ENCODE measurements at places on chromosomes 4 and X. TPM values are rescaled to one million over a fixed set of nuclear protein-coding genes. Genes with fewer than 3 reads are reported as not detected.

DNA sequence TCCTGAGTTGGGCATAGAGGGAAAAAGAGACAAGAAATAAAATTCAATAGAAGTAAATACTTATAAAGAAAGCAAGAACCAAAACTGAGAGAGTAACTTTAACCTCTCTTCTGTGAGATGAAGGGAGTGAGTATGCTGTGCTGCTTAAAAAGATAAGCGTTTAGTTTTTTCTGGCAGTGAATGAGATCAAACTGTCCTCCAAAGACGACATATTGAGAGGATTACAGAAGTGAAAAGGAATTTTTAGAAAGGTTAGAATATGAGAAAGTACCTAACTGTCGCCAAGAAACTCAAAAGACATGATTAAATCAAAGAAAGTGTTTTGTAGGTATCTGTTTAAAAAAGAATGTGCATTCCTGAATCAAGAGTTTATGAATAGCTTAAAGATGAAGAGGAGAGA, 16.0 kb downstream of the GAB1 start:
- no peak for DNase-seq

- DNase-seq: no peak
Observed at GRCh38 chr4:121182296-121182695, 18.2 kb upstream of the TNIP3 start.

- DNase-seq: no peak
Observed at GRCh38 chr4:48031802-48032525, 15.4 kb downstream of the NIPAL1 start.

- peak; percentile 67 for DNase-seq
Observed at GRCh38 chr4:81069706-81070331, 39.3 kb downstream of the BMP3 start.

DNA sequence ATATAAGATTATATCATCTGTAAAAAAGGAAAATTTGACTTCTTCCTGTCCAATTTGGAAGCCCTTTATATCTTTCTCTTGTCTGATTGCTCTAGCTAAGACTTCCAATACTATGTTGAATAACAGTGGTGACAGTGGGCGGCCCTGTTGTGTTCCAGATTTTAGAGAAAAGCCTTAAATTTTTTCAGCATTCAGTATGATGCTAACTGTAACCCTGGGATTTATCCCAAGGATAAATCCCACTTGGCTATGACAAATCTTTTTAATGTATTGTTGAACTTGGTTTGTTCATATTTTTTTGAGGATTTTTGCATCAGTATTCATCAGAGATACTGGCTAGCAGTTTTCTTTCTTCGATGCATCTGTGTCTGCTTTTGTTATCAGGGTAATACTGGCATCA, 217.2 kb upstream of the ARSJ start:
- no peak for DNase-seq

DNA sequence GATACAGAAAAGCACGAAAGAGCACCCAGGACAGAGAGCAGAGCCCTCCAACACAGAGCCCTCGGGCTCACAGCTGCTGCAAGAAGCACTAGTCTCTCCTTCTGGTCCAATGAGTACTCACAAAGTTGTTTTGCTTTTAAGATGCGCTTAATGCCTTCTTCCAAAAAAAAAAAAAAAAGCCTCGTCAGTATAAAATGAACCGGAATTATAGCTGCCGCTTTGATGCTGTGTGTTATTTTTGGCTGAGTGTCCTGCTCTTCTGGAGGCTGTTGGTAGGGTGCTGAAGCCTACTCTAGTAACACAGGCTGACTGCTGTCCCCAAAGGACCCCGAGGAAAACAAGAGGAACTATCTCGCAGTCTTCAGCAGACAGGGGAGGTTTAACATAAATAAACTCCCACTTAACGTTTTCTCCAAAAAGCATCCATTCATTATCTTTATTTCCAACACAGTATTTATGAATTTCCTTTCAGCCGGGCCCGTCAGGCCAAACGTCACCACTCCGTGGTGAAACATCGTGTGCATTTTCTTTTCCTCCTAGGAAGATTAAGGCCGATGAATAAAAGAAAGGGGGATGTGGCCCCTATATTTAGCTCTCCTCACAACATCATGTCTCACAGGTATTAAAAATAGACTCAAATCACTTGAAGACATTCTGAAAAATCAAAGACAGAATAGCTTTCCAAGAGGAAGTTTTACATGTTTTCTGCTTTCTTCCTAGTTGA, 213.7 kb upstream of the PPARGC1A start:
- DNase-seq: no peak

GRCh38 chr4:27305246-27305645, 444.6 kb downstream of the STIM2 start:
- DNase-seq: no peak

DNA sequence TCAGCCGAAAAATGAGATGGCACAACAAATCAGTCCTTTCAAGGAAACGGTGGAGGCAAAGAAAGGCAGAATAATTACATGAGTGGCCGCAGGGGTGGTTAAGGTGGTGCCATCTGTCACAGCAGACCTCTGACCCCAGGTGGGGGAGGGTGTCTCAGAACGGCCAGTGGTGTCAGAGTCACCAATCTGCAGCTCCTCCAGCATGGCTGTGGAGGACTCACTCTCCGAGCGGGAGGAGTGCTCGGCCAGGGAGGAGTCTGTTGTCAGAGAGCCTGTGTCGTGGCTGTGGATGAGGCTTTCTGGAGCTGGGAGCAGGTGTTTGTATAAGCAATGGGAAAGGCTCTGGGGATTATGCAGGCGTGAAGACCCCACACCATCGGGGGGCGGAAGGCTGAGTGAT, 130.3 kb upstream of the PDLIM3 start:
- no peak for DNase-seq

DNA sequence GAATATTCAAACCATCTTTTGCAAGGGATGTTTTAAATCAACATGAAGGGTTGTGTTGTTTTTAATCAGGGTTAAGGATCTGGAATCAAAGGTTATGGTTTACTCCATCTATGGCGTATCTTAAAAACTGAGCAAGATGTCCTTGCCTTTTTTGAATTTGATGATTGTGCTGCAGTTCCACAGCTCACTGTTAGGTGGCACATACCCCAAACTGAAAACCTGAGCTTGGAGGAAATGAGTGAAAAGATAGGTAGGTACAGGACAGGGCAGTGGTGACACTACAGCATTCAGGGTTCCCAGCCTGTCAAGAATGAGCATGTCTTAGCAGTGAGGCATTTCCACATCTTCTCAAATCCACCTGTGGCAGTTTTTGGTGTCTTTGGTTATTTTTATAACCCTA, 13.1 kb upstream of the EOLA1 start:
- DNase-seq: no peak

DNA sequence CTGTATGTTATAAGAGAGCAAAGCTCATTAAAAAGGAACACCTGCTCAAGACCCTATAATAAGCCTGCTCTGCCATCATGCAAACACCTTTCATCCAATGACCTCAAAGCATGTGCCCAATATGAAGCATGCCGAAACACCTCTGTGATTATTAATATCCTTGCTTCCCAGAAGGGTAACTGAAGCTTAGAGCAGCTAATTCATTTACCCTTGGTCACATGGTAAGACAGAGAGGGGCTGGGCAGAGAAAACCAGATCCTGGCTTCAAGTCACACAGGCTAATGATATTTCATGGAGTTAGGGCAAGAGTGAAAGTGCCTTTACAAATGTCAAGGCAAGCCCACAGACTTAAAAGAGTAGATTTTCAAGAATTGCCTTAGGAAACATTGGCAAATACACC, 5.6 kb downstream of the AMOT start:
- no peak for DNase-seq

The ALB gene
- not detected for total RNA-seq

The CT45A1 gene
- not detected for total RNA-seq

The POLN gene
- 0.54 TPM for total RNA-seq

The DCAF12L1 gene
- not detected for total RNA-seq
